Endothelial cell (in vitro differentiated cells): ENCODE measurements at places on chromosomes 5 and 9.

GRCh38 chr9:36820392-36820861 lies 213.6 kb downstream of the PAX5 start:
- H3K27me3 ChIP-seq: peaks cover 9% of the 10 kb centered on the region
- no peak for DNase-seq
- no peaks in the 10 kb centered on the region for H3K36me3 ChIP-seq
- peaks cover 29% of the 10 kb centered on the region for H3K4me1 ChIP-seq
- no peak overlapping the region for H3K4me3 ChIP-seq
- no peak overlapping the region for H3K27ac ChIP-seq

DNA sequence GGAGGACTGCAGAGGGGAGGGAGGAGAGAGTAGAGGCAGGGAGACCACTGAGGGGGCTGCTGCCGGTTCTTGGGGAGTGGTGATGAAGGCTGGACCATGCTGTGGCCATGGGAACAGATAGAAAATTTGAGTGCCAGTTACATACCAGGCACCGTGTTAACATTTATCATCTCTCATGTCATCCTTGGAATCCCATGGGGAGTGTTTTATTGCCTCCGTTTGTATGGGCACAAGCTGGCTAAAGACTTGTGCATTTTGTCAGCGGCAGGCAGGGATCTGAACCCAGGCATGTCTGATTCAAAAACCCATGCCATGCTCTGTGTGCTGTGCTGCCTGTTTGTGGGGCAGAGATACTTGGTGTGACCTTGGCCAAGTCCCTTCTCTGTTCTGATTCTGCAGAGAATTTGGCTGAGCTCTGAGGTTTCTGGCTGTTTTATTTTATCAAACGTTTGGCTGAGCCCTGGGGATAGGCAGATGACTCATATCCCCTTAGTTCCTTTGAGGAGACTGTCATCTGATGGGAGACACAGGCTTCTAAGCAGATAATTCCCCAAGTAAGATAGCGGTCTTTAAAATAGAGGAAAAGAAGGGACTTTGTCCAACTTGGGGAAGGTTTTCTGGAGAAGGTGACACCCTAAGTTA lies 22.2 kb downstream of the COL27A1 start:
- no peak overlapping the region for H3K27ac ChIP-seq
- DNase-seq: no peak
- peaks cover 17% of the 10 kb centered on the region for H3K36me3 ChIP-seq
- peaks cover 15% of the 10 kb centered on the region for H3K4me1 ChIP-seq
- H3K4me3 ChIP-seq: no peak overlapping the region
- H3K27me3 ChIP-seq: peaks cover 5% of the 10 kb centered on the region

- H3K4me1 ChIP-seq: no peaks in the 10 kb centered on the region
- H3K4me3 ChIP-seq: no peak overlapping the region
- no peaks in the 10 kb centered on the region for H3K27me3 ChIP-seq
- H3K36me3 ChIP-seq: no peaks in the 10 kb centered on the region
- no peak for DNase-seq
These were observed 211.9 kb upstream of the IRX4 start for GRCh38 chr5:2094616-2094995.

DNA sequence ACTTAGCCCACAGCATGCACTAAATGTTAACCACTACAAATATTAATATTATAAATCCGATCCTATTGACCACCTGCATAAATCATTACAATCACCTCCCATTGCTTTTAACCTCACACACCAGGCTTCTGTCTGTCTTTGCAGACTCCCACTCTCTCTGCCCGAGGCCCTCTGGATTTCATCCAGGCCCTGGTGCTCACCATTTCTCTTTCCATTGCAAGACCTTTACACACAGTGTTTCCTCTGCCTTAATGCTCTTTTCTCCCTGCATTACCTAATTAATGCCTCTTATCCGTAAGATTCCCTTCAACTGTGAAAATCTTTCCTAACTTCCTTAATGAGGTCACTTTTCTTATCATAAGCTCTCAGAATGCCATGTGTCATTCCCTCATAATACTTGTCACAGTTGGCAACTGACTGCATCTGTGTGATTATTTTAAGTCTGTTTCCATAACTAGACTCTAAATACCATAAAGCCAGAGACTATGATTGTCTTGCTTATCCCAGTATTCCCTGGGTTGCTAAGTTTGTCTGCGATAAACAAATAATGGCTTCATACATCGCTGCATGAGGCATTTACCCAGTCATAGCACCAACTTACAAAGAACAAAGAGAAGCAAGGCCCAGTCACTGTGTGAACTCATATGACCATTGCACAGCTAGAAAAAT lies 155.1 kb downstream of the CCDC192 start:
- peaks cover 2% of the 10 kb centered on the region for H3K27me3 ChIP-seq
- no peak overlapping the region for H3K27ac ChIP-seq
- H3K4me1 ChIP-seq: no peaks in the 10 kb centered on the region
- no peaks in the 10 kb centered on the region for H3K36me3 ChIP-seq
- H3K4me3 ChIP-seq: no peak overlapping the region
- no peak for DNase-seq

DNA sequence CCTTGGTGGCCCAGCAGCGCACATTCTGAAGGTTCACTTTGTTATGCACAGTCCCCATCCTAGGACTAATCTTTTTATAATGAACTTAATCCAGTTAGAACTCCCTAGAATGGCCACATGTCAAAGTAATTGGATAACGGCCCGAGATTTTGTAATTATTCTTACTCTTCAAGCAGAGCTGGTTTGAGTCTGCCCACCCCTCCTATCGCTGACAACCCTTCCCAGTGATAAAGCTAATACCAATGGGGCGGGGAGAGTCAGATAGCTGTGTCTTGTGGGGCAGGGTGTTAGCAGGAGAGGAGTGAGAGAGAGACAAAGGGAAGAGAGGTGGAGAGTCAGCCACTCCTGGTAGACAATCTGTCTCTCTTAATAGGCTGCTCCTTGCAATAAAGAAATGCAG lies 356.9 kb downstream of the SLIT3 start:
- peak overlapping the region; percentile 10 for H3K27ac ChIP-seq
- no peak overlapping the region for H3K4me3 ChIP-seq
- DNase-seq: no peak
- H3K4me1 ChIP-seq: peaks cover 17% of the 10 kb centered on the region
- H3K36me3 ChIP-seq: no peaks in the 10 kb centered on the region

DNA sequence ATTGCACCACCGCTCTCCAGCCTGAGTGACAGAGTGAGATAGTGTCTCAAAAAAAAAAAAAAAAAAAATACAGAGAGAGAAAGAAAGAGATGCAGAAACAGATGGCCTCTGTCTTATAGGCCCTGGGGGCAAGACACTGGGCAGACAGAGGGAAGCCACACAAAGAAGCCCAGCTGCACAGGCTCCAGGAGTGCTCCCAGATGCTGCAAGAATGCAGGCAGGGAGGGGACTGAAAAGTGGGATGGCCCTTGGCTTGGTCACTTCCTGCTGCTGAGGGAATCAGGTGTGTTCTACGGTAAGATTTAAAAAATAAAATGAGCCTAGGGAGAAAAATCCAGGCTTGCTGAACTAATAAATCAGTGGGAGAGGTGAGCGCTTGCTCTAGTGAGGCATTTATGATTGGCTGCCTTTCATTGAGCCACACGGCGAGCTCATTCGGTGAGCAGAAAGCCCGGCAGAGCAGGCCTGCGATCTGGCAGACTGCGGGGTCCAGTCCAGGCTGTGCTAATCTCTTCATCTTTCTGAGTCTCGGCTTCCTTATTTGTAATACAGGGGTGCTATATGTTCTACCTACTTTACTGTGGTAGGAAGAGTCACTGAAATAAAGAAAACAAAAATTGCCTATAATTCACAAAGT lies 80.6 kb downstream of the RAD23B start:
- peaks cover 4% of the 10 kb centered on the region for H3K36me3 ChIP-seq
- no peak overlapping the region for H3K4me3 ChIP-seq
- no peak overlapping the region for H3K27ac ChIP-seq
- peaks cover 7% of the 10 kb centered on the region for H3K4me1 ChIP-seq
- DNase-seq: no peak

DNA sequence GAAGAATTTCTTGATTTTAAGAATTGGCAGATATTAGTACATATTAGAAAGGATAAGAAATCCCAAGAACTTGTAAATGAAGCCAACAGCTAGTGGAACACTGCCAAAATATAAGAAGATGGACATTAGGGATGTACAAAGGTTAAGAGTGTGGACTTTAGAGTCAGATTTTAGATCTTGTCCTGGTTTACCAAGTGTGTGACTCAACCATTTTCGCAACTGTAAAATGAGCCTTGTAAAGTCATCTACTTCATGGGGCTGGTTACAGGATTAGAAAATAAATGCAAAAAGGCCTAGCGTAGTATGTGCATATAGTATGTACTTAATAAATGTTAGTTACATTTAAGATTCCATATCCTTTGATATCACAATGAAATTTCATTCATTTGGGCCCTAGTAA lies 260.0 kb downstream of the RAB3C start:
- no peaks in the 10 kb centered on the region for H3K36me3 ChIP-seq
- H3K4me3 ChIP-seq: no peak overlapping the region
- H3K4me1 ChIP-seq: no peaks in the 10 kb centered on the region
- no peak for DNase-seq
- H3K27me3 ChIP-seq: peaks cover 3% of the 10 kb centered on the region

DNA sequence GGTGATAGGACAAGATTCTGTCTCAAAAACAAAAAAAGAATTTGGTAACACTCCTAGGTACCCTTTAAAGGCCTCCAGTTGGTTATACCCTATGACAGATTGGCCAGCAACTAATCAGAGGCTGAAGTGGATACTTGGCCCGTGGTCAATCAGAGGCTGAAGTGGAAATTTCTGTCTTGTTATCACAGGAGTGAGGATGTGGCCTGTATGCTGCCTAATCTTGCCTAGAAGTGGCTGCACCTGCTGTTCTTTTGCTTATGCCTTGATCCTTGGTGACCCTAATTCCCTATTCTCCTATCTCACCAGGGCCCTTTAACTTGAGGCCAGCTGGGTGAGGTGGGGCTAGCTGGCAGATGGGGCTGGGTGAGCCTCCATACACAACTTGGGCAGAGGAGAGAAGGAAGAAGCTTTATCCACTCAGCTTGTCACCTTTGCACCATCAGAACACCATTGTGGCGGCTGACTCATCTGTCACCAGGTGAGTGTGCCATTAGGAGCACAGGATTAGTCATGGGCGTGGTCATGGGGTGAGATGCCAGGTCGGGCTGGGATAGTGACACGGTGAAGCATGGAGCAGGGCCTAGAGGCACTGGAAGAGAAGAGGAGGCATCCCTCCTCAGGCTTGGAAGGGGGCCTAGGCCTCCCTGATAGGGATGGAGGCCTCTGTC lies 41.5 kb downstream of the SAR1B start:
- H3K4me3 ChIP-seq: no peak overlapping the region
- peaks cover 3% of the 10 kb centered on the region for H3K4me1 ChIP-seq
- H3K27ac ChIP-seq: no peak overlapping the region
- peaks cover 4% of the 10 kb centered on the region for H3K27me3 ChIP-seq
- DNase-seq: no peak

DNA sequence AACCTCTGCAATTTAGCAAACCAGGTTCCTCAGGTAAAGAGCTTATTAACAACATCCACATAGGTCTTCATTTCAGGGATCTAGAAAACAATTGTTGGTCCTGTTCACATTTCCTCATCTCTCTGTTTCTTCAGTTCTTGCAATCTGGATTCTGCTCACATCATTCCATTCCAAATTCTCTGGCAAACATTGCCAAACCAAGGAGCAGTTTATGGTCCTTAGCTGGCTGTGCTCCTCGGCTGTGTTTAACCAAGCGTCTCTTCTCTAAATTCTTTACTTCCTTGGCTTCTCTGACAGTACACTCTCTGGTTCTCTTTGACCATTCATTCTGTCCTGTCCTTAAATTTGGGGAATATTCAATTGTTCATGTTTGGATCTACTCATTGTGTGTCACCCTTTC lies 65.8 kb upstream of the RANBP3L start:
- no peaks in the 10 kb centered on the region for H3K36me3 ChIP-seq
- peaks cover 2% of the 10 kb centered on the region for H3K27me3 ChIP-seq
- DNase-seq: no peak
- H3K27ac ChIP-seq: no peak overlapping the region

DNA sequence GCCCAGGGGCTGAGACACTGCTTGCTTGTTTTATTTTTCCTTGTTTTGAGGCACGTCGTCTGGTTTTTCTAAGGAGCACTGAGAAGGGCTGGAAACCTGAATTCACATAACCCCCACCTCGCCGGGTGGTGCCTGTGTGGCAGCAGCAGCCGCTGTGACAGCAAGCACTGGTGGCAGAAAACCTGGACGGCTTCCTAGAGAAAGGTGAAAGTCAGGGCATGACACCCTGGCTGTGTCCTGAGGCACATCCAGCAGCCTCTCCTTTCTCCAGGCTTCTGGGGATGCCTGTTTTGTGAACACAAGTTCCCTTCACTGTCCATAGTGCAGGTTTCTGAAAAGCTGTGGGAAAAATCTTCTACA lies 29.2 kb downstream of the MRPL36 start:
- no peaks in the 10 kb centered on the region for H3K4me1 ChIP-seq
- DNase-seq: no peak
- no peaks in the 10 kb centered on the region for H3K36me3 ChIP-seq
- no peak overlapping the region for H3K27ac ChIP-seq

DNA sequence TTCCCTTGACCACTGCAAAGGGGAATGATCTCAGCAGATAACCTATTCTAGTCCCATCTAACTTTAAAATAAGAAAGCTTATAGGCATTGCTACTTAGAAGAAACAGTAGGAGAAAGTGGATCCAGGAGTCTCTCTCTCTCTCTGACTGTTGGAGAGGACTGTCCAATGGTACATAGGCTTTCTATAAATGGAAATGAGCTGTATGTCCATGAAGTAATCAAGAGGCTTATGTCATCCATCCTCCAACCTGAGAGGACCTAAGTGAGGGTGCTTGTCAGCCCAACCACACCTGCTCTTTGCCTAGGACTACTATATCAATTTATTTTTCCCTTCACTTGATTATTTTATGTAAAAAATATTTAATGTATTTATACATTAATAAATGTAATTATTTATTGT lies 172.3 kb downstream of the PAPPA start:
- peaks cover 11% of the 10 kb centered on the region for H3K4me1 ChIP-seq
- no peaks in the 10 kb centered on the region for H3K27me3 ChIP-seq
- no peaks in the 10 kb centered on the region for H3K36me3 ChIP-seq
- no peak for DNase-seq
- H3K4me3 ChIP-seq: no peak overlapping the region

GRCh38 chr5:153860195-153860886 lies 178.4 kb downstream of the FAM114A2 start:
- H3K27me3 ChIP-seq: no peaks in the 10 kb centered on the region
- no peaks in the 10 kb centered on the region for H3K36me3 ChIP-seq
- H3K4me1 ChIP-seq: no peaks in the 10 kb centered on the region
- DNase-seq: no peak

DNA sequence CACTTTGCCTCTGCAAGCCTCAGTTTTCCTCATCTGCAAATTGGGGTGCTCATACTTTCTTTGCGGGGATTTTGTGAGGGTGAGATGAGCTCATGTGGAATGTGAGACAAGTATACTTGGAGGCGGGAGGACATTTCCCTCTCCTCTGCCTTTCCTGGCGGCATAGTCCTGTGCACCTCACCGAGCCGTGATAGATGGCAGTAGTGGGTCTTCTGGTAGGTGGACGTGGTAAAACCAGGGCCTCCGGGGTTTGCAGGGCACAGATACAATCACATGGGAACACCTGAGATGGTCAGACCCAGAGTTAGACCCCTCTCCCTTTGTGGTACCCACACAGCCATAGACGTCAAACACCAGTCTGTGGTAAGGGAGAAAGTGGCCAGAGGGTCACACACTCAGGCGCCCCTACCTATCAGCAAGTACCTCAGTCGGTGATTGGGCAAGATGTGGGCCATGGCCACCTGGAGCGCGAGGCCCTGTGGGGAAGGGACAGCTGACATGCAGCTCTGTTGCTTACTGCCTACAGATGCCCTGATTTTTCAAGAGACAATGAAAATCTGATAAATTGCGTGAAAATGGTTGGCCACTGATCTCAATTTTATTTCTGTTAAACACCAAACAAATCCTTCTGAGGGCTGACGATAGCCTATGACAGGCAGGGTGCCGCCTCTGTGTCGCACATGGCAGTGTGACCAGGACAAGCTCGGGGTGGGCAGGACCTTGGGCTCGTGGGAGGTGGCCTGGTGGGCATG lies 9.9 kb downstream of the ERGIC1 start:
- H3K4me1 ChIP-seq: peaks cover 18% of the 10 kb centered on the region
- H3K27me3 ChIP-seq: peaks cover 3% of the 10 kb centered on the region
- no peak overlapping the region for H3K4me3 ChIP-seq
- DNase-seq: no peak
- no peaks in the 10 kb centered on the region for H3K36me3 ChIP-seq
